Progenitor cell of endocrine pancreas (in vitro differentiated cells): ENCODE measurements at places on chromosomes 4 and X. TPM values are rescaled to one million over a fixed set of nuclear protein-coding genes. Genes with fewer than 3 reads are reported as not detected.
A peak's percentile ranks its signal among the peaks of the same experiment; 100 is the strongest.

FAM53A gene
- 2.4 and 3.0 TPM in 2 replicates for total RNA-seq

YIPF7 gene
- 0.36 and 0.46 TPM in 2 replicates for total RNA-seq

CT45A1 gene
- total RNA-seq: not detected in 2 replicates

NHS gene
- total RNA-seq: 102 and 117 TPM in 2 replicates

NMU gene
- 0.77 and 1.7 TPM in 2 replicates for total RNA-seq

RASSF6 gene
- 10.1 and 10.6 TPM in 2 replicates for total RNA-seq

FAAH2 gene
- 9.8 and 12.8 TPM in 2 replicates for total RNA-seq

SRPK3 gene
- not detected in 2 replicates for total RNA-seq

USP26 gene
- not detected in 2 replicates for total RNA-seq

DNA sequence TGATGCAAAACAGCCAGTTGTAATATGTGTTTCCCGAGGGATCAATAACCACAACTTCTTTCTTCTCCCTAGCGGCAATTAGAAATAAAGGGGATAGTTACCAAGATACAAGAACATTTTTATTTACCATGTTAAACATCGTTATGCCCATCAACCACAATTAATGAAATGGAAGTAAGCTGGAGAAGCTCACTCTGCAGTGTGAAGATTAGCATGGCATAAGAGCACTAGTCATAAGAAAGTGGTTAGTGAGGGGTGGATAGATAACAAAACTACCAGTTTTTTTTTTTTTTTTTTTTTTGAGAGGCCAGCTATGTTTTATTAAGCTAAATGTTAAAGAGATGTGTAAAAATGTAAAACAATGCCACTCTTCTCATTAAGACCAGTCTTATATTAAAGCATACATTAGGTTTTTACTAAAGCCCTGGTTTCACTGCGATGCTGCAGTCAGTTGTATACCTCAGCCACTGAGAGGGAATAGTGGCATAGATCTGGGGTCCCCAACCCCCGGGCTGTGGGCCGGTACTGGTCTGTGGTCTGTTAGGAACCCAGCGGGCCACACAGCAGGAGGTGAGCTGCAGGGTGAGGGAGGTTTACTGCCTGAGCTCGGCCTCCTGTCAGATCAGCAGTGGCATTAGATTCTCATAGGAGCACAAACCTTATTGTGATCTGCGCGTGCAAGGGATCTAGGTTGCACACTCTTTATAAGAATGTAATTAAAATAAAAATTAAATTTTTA is 27.9 kb upstream of the NFXL1 start:
- no peak for DNase-seq
- peaks cover 4% of the 10 kb centered on the region for H3K4me1 ChIP-seq
- no peaks in the 10 kb centered on the region for H3K27me3 ChIP-seq

DNA sequence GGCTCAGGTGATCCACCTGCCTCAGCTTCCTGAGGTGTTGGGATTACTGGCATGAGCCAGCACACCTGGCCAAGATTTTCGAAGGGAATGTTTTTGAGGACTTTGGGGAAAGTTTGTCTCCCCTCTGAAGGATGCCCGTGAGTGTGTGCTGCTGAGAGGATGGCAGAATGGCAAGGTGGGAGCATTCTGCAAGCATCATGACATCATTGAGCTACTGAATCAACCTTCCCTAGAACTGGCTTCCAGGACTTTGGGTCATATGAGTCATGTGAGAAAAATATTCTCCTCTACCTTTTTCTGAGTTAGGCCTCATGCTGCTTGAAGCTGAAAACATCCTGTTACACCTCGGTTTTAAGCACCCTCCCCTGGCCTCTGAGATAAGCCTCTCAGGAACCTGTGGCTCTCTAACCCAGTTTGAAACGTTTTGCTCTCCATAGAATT is 31.0 kb downstream of the TMEM131L start:
- no peak for DNase-seq
- no peak overlapping the region for H3K4me3 ChIP-seq
- H3K27me3 ChIP-seq: no peaks in the 10 kb centered on the region
- H3K36me3 ChIP-seq: peaks cover 4% of the 10 kb centered on the region

DNA sequence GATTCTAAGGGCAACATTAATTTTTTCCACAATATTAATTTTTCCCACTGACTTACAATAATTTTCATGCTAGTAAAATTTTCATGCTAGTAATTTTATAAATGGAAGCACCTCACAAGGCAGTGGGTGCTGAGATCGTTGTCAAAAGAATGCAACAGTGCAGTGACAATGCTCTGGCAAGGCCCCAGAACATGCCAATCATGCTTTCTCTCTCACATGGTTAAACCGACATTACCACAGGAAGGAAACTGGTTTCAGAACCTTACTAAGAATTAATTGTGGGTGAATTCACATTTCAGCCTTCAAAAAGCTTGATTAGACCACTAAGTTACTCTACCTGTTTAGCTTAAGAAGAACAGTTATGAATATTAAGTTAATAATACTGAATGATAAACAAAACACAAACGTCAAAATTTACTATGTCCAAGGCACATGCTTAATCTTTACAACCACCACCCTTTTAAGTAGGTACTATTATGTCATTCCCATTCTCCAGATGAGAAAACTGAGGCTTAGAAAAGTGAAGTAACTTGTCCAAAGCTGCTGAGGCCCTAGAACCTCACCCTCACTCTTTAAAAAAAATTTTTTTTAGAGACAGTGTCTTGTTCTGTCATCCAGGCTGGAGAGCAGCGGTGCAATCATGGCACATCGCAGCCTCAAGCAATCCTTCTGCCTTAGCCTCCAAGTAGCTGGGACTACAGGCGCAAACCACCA is 10.0 kb upstream of the OPHN1 start:
- no peaks in the 10 kb centered on the region for H3K27me3 ChIP-seq
- DNase-seq: no peak
- no peaks in the 10 kb centered on the region for H3K36me3 ChIP-seq
- no peaks in the 10 kb centered on the region for H3K4me1 ChIP-seq

GRCh38 chrX:131083510-131084142 is 25.5 kb downstream of the ARHGAP36 start:
- DNase-seq: no peak
- peaks cover 100% of the 10 kb centered on the region for H3K27me3 ChIP-seq
- no peak overlapping the region for H3K4me3 ChIP-seq

GRCh38 chrX:70168238-70169188 is 8.8 kb upstream of the DGAT2L6 start:
- no peaks in the 10 kb centered on the region for H3K27me3 ChIP-seq
- peak overlapping the region; percentile 33 for H3K4me3 ChIP-seq
- peaks cover 7% of the 10 kb centered on the region for H3K36me3 ChIP-seq
- no peak overlapping the region for H3K27ac ChIP-seq
- DNase-seq: no peak

GRCh38 chr4:36343501-36344175 is 62.2 kb downstream of the DTHD1 start:
- H3K27ac ChIP-seq: no peak overlapping the region
- no peaks in the 10 kb centered on the region for H3K36me3 ChIP-seq
- DNase-seq: no peak

- no peaks in the 10 kb centered on the region for H3K27me3 ChIP-seq
- H3K4me1 ChIP-seq: no peaks in the 10 kb centered on the region
- H3K4me3 ChIP-seq: no peak overlapping the region
- no peak for DNase-seq
- H3K27ac ChIP-seq: no peak overlapping the region
- no peaks in the 10 kb centered on the region for H3K36me3 ChIP-seq
Observed at GRCh38 chr4:124596816-124597215, 115.7 kb downstream of the ANKRD50 start.

- DNase-seq: no peak
- H3K4me1 ChIP-seq: peaks cover 5% of the 10 kb centered on the region
- no peak overlapping the region for H3K4me3 ChIP-seq
- H3K36me3 ChIP-seq: no peaks in the 10 kb centered on the region
Observed at GRCh38 chr4:7198440-7199128, 6.2 kb downstream of the SORCS2 start.

DNA sequence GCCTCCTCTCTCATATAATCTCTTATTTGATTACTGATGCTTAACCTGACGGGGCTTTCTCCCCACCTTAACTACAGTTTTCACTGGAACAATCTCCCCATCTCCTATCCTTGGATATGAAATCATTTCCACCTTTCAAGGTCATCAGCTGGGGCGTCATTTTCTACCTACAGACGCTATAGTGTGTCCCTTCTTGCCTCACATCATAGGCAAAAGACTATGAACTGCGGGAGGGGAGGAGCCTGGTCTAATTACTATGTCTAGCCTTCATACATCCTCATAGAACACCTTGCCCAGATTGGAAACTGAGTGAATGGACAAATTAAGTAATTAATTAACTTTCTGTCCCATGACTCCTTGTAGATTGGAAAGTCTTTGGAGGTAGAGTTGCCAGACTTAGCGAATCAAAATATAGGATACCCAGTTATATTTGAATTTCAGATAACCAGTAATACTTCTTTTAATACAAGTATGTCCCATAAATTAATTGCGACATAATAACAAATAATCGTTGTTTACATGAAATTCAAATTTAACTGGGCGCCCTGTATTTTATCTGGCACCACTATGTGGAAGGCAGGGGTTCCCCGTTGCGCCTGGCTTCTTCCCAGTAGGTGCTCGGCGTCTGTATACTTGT is 752 bp upstream of the ATP6AP2 start:
- no peaks in the 10 kb centered on the region for H3K36me3 ChIP-seq
- H3K27ac ChIP-seq: peak overlapping the region; percentile 88
- no peaks in the 10 kb centered on the region for H3K27me3 ChIP-seq
- H3K4me3 ChIP-seq: peak overlapping the region; percentile 87

DNA sequence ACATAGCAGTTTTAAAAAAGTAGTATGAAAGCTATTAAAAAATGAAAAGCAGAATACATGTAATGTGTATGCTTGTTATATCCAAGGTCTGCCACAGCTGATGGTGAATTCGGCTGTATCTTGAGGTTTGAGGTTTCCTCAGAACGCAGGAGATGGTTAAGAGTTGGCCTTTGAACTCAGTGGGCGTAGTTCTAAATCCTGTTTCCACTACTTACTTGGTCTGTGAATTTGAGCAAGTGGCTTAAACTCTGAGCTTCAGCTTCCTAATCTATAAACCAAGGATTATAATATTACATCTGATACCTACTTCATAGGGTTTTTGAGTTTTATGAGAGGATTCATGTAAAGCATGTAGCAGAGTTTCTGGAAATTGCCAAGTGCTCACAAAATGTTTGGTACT is 125.2 kb downstream of the STIM2 start:
- no peak for DNase-seq
- H3K4me3 ChIP-seq: no peak overlapping the region
- H3K36me3 ChIP-seq: peaks cover 7% of the 10 kb centered on the region
- H3K27ac ChIP-seq: no peak overlapping the region
- H3K27me3 ChIP-seq: no peaks in the 10 kb centered on the region

DNA sequence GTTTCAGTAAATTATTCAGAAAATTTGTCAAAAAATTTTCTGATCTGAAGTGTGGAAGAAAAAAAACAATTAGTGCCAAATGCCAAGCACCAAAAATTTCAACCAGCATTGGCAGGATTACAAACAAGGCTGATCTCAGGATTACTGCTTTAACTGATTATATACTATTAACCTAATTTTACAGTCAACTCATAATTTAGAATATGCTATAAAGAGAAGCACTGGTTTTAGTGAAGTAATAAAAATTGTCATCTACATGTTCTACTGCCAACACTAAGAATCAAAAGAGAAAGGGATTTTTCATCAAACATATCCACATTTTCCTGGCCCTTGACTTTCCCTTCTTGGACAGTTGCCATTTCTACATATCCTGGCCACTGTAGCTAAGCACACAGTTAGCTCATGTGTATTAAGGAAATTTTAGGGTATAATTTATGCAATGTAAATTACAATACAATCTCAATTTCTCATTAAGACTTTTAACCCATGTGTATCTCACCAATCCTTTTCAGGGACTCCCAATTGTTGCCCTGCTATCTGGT is 33.8 kb downstream of the THOC2 start:
- no peak for DNase-seq
- H3K4me3 ChIP-seq: no peak overlapping the region
- H3K4me1 ChIP-seq: no peaks in the 10 kb centered on the region

- peaks cover 19% of the 10 kb centered on the region for H3K4me1 ChIP-seq
- H3K27ac ChIP-seq: peak overlapping the region; percentile 80
- no peak overlapping the region for H3K4me3 ChIP-seq
- no peaks in the 10 kb centered on the region for H3K27me3 ChIP-seq
- peaks cover 8% of the 10 kb centered on the region for H3K36me3 ChIP-seq
Observed at GRCh38 chr4:159284113-159284512, 181.2 kb downstream of the RAPGEF2 start.

DNA sequence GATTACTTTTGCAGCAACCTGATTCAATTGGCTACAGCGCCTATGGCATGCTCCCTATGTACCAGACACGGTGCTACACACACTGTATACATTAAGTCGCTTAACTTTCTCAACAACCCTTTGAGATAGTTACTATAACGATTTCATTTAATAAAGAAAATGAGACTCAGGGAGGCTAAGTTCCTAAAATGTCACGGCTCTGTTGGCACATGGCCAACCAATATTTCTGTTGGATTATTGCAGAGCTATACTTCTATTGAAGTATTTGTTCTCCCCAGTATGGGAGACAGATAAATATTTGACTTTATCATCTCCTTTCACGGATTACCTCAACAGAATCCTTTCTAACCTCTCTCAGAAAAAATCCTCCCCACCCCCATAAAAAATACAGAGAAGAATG is 25.3 kb downstream of the CLNK start:
- H3K4me1 ChIP-seq: peaks cover 22% of the 10 kb centered on the region
- no peak overlapping the region for H3K4me3 ChIP-seq
- no peaks in the 10 kb centered on the region for H3K27me3 ChIP-seq
- no peak for DNase-seq
- no peak overlapping the region for H3K27ac ChIP-seq

- peaks cover 4% of the 10 kb centered on the region for H3K27me3 ChIP-seq
- H3K27ac ChIP-seq: no peak overlapping the region
- peaks cover 8% of the 10 kb centered on the region for H3K4me1 ChIP-seq
- H3K4me3 ChIP-seq: no peak overlapping the region
- no peak for DNase-seq
Observed at GRCh38 chr4:37447886-37448285, 203.3 kb downstream of the NWD2 start.
